ENCODE measurements at places on chromosomes 6 and 20. TPM values are rescaled to one million over a fixed set of nuclear protein-coding genes. Genes with fewer than 3 reads are reported as not detected.

- H3K27ac ChIP-seq, result no peak overlapping the region
- peaks cover 4% of the 10 kb centered on the region for H3K36me3 ChIP-seq
- H3K4me3 ChIP-seq, result no peak overlapping the region
- peak; percentile 81 for DNase-seq
Observed at GRCh38 chr20:38114353-38114791, 50.7 kb downstream of the TGM2 start.

NNAT gene
- total RNA-seq, result not detected

PHACTR3 gene
- not detected for total RNA-seq

STMND1 gene
- not detected for total RNA-seq

MEP1A gene
- not detected for total RNA-seq

GRCh38 chr6:132763269-132763668 is 5.6 kb upstream of the VNN2 start:
- no peak for DNase-seq
- peaks cover 25% of the 10 kb centered on the region for H3K4me1 ChIP-seq
- no peaks in the 10 kb centered on the region for H3K36me3 ChIP-seq
- no peaks in the 10 kb centered on the region for H3K27me3 ChIP-seq
- H3K27ac ChIP-seq, result no peak overlapping the region

DNA sequence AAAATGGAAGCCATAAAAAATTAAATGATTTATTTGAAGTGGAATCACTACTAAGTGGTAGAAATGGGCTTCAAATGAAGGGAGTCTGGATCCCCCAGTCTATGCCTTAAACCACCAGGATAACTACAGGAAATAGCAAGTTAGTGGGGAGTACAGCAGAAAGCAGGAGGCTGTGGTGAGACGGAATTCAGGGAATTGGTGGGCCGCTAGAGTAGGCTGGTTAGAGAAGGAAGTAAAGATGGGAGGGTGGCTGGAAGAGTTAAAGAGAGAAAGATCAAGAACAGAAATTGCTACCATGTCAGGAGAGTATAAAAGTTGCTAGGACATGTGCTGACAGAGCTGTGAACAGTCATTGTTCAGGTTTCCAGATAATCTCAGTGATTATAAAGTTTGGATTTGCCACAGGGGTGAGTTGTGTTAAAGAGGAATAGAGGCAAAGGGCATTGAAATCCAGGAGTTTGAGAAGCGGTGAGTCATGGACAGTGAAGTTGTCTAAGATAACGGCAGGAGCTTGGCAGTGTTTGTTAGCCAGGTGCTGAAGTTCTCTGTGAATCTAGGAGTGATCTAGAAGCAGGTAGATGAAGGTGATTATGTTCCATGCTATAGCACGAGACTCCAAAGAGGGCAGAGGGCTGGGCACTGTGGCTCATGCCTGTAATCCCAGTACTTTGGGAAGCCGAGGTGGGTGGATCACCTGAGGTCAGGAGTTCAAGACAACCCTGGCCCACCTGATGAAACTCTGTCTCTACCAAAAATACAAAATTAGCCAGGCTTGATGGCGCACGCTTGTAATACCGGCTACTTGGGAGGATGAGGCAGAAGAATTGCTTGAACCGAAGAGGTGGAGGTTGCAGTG is 13.7 kb upstream of the HINT3 start:
- peaks cover 2% of the 10 kb centered on the region for H3K27me3 ChIP-seq
- no peaks in the 10 kb centered on the region for H3K36me3 ChIP-seq
- peak; percentile 18 for DNase-seq
- H3K4me3 ChIP-seq, result no peak overlapping the region
- H3K27ac ChIP-seq, result peak overlapping the region; percentile 84

DNA sequence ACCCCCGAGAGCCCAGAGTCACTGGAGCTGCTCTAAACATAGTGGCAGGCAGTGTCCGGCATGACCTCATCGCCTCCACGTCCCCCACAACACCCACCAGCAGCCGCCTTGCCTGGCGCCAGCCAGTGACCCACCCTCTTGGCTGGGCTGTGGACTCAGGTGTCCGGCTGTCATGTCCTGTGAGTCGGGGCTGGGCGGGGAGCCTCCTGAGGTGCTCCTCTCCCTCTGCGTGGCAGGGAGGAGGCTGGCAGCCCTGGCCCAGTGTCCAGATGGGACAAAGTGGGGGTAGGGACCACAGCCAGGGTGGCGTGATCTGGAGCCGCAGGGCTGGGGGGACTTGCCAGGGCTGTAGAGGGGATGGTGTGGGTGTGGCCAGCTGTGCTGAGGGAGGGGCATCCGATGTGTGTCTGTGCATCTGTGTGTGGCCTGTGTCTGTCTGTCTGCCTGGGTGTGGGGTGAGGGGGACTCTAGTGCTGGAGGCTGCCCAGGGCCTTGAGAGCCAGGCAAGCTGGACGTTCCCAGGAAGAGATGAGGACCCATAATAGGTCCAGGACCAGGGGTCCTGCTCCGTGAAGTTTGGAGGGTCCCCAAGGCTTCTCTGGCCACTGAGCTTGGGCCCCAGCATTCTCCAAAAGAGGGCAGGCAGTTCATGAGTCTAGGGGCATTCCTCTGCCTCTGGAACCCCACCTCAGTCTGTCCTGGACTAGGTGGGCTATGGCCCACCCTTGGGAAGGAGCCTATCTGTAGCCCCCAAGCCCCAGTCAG is 2.3 kb upstream of the SOX18 start:
- DNase-seq, result no peak
- no peak overlapping the region for H3K4me3 ChIP-seq
- no peaks in the 10 kb centered on the region for H3K36me3 ChIP-seq
- H3K27ac ChIP-seq, result no peak overlapping the region
- H3K4me1 ChIP-seq, result no peaks in the 10 kb centered on the region
- peaks cover 7% of the 10 kb centered on the region for H3K27me3 ChIP-seq

PSORS1C2 gene
- total RNA-seq, result not detected

GPX5 gene
- not detected for total RNA-seq

DNA sequence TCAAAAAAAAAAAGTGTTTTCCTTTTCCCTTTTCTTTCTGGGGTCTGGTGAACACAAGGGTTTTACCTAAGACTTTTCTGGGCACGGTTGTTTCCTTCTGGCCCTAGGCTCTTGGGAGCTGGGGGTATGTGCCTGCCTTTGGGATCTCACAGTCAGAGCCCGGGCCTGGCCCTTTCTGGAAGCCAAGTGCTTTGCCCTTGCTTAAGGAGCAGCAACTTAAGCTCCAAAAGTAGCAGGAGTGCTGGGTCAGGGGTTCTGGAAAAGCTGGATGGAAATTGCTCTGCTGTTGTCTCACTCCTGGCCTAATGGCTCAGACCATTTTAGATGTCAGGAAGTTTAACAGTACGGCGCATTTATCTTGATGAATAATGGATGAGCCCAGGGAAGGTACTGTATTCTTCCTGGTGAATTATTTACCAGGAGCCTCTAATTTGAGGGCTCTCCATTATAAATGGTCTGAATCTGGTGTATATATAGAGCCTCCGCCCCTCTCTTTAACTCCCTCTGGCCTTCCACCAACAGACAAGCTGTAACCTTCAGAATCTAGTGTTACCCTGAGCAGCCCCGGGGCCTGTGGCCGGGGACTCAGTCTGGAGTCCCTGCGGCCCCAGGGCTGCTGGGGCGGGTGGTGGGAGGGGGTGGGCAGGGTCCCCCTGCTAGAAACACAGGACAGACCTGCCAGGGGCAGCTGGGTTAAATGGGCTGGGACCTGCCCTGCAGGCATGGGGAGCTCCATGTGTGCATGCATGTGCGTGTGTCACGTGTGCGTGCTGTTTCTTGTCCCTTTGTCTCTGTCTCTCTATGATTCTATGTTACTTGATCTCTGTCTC is 37.5 kb downstream of the PTK7 start:
- no peak for DNase-seq
- peak overlapping the region; percentile 56 for H3K27ac ChIP-seq
- peaks cover 5% of the 10 kb centered on the region for H3K27me3 ChIP-seq
- no peaks in the 10 kb centered on the region for H3K36me3 ChIP-seq
- no peak overlapping the region for H3K4me3 ChIP-seq

GPR63 gene
- total RNA-seq, result 1.8 TPM

DNA sequence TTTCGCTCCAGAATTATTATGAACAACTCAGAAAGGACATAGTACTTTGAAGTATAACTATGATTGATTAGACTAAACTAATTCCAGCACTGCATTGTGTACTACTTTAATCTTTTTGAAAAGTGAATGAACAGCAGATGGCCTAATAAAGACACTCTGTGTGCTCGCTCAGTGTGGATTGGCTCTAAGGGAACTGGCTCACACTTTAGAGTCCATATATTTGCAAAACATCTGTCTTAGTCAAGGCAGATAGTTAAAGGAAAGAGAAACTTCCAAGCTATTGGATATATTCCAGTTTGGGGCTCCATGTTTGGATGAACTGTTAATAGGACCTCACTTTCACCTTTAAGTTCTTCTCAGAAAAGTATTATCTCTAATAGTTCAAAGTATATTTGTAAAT is 218.9 kb downstream of the EYA4 start:
- H3K27ac ChIP-seq, result no peak overlapping the region
- DNase-seq, result no peak
- no peaks in the 10 kb centered on the region for H3K4me1 ChIP-seq
- no peaks in the 10 kb centered on the region for H3K36me3 ChIP-seq
- H3K27me3 ChIP-seq, result no peaks in the 10 kb centered on the region

GRCh38 chr6:38973178-38974057 is 75.2 kb upstream of the GLP1R start:
- H3K4me3 ChIP-seq, result no peak overlapping the region
- H3K27me3 ChIP-seq, result no peaks in the 10 kb centered on the region
- H3K27ac ChIP-seq, result no peak overlapping the region
- DNase-seq, result peak; percentile 72

YIPF3 gene
- 157 TPM for total RNA-seq

- peaks cover 2% of the 10 kb centered on the region for H3K27me3 ChIP-seq
- no peak for DNase-seq
- no peak overlapping the region for H3K27ac ChIP-seq
- no peak overlapping the region for H3K4me3 ChIP-seq
Observed at GRCh38 chr6:39440039-39440426, 117.5 kb upstream of the KCNK16 start.

TDRD6 gene
- total RNA-seq, result not detected

GRCh38 chr6:100464162-100464851 is 414 bp downstream of the SIM1 start:
- H3K36me3 ChIP-seq, result peaks cover 34% of the 10 kb centered on the region
- peak overlapping the region; percentile 96 for H3K4me3 ChIP-seq
- H3K4me1 ChIP-seq, result peaks cover 29% of the 10 kb centered on the region

GRCh38 chr6:13874191-13874549 is 50.6 kb upstream of the RNF182 start:
- peaks cover 11% of the 10 kb centered on the region for H3K27me3 ChIP-seq
- H3K4me1 ChIP-seq, result peaks cover 7% of the 10 kb centered on the region
- H3K36me3 ChIP-seq, result no peaks in the 10 kb centered on the region
- peak overlapping the region; percentile 26 for H3K4me3 ChIP-seq
- H3K27ac ChIP-seq, result no peak overlapping the region
- DNase-seq, result no peak

EGFL8 gene
- 3.7 TPM for total RNA-seq

GRCh38 chr6:111256646-111257045 is 169.3 kb downstream of the SLC16A10 start:
- DNase-seq, result no peak
- H3K4me3 ChIP-seq, result no peak overlapping the region
- H3K4me1 ChIP-seq, result peaks cover 54% of the 10 kb centered on the region
- H3K36me3 ChIP-seq, result no peaks in the 10 kb centered on the region
- no peak overlapping the region for H3K27ac ChIP-seq

SEMG1 gene
- total RNA-seq, result not detected

DNA sequence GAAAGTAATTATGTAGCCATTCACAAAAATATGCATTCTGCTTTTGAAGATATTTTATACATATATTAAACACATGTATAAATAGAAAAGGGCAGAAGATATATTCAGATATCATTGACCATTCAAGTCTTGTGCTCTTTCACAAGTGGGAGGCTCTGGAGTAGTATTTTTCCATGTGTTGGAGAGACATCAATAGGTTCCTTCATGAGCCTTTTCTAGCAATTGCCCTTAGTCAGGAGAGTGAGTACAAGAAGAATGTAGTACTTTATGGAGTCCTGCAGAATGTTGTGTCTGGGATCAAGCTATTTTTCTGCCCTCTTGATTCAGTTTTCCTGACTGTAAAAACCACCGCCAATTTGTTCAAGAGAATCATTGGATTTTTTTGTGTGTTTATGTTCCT is 117.9 kb downstream of the LRRC1 start:
- no peak overlapping the region for H3K27ac ChIP-seq
- H3K4me3 ChIP-seq, result no peak overlapping the region
- peaks cover 14% of the 10 kb centered on the region for H3K36me3 ChIP-seq
- no peak for DNase-seq

- no peaks in the 10 kb centered on the region for H3K27me3 ChIP-seq
- H3K4me3 ChIP-seq, result no peak overlapping the region
- no peak for DNase-seq
Observed at GRCh38 chr6:143596866-143597265, 80.9 kb upstream of the PHACTR2 start.

DNA sequence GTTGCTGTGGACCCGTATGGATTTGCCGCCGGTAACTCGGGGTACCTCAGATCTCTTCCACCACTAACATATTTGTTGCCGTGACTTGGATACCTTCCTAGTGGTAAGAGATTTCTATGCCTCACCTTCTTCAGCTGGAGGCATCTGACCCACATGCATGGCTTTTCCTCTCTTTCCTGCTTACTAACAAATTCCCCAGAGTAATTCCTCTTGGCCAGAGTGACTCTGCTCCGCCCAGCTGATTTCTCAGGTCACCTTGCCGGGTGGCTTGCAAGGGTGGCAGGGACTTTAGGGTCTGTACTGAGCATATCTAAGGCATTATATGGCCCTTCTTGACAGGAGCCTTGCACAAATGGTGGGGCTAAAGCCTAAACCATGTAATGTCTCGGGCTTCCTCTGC is 38.2 kb downstream of the FAM184A start:
- H3K4me1 ChIP-seq, result no peaks in the 10 kb centered on the region
- DNase-seq, result no peak
- no peak overlapping the region for H3K27ac ChIP-seq
- H3K4me3 ChIP-seq, result no peak overlapping the region
- H3K27me3 ChIP-seq, result peaks cover 1% of the 10 kb centered on the region

GRCh38 chr6:151490996-151491395 is 2.8 kb upstream of the CCDC170 start:
- H3K36me3 ChIP-seq, result no peaks in the 10 kb centered on the region
- H3K4me3 ChIP-seq, result no peak overlapping the region
- no peak overlapping the region for H3K27ac ChIP-seq
- H3K4me1 ChIP-seq, result peaks cover 21% of the 10 kb centered on the region

DNA sequence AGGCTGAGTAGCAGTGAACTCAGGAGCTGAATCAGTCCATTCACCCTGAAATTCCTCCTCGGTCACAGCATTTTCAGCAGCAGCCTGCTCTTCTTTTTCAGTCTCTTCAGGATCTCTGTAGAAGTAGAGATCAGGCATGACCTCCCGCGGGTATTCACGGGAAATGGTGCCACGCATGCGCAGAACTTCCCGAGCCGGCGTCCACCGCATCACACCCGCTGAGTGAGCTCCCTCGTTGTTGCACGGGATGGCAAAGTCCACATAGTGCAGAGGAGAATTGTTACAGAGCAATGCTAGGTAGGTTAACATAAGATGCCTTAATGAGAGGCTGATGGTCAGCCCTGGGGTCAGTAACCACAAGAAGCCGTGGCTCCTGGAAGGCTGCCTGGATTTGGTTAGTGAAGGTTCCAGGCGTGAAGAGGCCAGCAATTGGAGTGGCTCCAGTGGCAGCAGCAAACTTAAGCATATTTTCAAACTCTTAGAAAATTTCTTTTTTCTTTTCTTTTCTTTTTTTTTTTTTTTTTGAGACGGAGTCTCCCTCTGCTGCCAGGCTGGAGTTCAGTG is 113.5 kb upstream of the HDAC2 start:
- DNase-seq, result peak; percentile 5
- no peak overlapping the region for H3K27ac ChIP-seq
- no peak overlapping the region for H3K4me3 ChIP-seq

Measured in HFFc6 (cell line).